ENCODE measurements at places on chromosomes 13 and 19.

DNA sequence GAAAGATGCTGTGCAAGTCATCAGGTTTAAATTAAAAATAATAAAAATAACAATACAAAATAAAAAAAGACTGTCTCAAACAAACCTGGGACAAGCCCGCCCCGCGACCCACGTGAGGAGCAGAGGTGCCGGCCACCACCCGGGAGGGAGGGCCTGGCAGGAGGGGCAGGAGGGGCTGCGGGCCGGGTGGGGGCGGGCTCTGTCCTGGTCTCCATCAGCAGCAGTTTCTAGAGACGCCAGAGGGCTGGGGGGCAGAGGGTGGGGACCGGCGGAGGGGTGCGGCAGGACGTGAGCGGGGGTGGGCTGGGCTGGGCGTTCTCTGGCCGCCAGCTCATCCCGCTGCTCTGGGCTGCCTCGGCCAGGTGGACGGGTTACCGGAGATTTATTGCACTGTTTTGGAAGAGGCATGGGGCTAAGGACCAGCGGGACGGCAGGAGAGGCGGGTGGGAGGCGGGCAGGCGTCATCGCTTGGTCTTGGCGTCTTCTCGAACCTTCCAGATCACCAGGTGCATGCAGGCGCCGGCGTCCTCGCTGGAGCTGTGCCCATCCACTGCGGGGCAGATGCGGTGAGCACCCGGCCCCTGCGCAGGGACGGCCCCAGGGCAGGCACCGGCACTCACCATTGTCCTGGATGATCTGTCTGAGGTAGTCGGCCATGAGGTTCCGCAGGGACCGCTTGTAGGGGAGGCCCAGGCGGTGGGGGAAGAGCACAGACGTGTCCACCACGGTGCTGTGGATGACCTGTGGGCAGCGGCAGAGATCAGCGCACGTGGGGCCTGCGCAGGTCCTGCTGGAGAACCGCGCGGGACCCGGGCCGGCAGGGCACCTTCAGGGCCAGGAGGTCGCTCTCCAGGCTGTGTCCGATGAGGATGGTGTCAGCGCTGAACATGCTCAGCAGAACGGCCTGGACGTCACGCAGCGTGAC is 3.8 kb upstream of the ATP8B3 start:
- no peak for DNase-seq

GRCh38 chr13:110257408-110257807 is 49.5 kb downstream of the COL4A1 start:
- DNase-seq, result no peak

DNA sequence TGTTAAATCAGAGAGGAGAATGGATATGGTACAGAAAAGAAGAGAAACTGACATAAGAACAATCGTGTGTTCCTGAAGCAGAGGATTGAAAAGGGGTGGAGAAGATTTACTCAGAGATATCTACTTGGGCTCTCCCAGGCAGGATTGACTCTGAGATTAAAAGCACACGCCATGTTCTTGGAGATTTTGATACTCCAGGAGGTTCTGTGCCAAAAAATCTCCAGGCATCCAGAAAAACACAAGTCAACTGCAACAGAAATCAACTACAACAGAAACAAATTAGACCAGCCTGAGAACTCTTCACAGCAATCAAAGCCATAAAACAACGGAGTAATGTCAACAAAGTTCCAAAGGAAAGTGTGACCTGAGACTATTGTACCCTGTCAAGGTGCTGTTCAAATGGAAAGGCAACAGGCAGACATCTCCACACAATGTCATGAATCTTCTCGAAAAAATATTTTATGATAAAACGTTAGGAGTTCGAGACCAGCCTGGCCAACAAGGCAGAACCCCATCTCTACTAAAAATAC is 104.2 kb downstream of the UBL3 start:
- DNase-seq, result no peak

GRCh38 chr13:89307278-89307677 is 1636.1 kb downstream of the SLITRK5 start:
- DNase-seq, result no peak

DNA sequence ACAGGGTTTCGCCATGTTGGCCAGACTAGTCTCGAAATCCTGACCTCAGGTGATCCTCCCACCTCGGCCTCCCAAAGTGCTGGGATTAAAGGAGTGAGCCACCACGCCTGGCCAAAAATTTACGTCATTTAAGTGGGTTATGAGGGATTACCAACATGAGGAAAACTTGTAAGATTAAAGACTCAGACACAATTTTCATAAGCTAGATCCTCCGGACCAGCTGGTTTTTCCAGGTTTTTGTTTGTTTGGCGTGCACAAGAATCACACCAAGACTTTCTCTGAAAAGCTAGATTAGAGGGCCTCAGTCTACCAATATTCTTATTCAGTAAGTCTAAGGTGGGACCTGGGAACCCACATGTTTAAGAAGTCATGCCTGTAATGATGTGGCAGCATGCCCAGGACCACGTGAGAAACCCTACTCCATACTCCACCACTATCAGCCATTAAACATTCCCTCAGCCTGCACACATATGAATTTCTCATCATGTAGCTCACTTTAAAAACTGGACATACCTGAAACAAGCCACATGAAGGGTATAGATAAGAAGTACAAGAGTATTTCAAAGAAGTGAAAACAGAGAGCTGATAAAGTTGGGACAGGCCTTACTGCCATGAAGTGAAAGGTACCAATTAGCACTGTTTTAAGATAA is 25.7 kb downstream of the DIAPH3 start:
- no peak for DNase-seq

DNA sequence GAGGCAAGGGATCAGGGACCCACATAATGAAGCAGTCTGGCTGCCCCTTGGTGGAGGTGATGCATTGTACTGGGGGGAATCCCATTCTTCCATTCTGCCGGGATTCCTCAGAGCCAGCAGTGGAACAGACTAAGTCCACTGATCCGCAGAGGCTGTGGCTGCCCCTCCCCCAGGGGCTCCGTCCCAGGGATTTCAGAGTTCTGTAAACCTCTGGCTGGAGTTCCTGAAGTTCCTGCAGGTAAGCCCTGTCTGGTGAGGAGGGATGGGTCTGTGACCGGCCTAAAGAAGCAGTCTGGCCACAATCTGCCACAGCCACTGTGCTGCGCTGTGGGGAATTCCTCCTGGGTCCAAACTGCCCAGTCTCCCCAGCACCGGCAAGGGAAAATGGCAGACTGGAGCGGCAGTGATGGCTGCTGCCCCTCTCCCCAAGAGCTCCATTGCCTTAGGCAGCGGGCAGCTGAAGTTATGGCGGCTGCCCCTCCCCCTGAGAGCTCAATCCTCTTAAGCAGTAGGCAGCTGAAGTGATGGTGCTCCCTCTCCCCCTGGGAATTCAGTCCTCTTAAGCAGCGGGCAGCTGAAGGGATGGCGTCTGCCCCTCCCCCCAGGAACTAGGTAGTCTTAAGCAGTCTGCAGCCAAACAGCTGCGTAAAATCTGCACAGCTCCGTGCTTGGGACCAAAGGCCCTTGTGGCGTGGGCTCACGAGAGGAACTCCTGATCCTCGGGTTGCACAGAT is 155.7 kb downstream of the PCDH17 start:
- peak; percentile 74 for DNase-seq

DNA sequence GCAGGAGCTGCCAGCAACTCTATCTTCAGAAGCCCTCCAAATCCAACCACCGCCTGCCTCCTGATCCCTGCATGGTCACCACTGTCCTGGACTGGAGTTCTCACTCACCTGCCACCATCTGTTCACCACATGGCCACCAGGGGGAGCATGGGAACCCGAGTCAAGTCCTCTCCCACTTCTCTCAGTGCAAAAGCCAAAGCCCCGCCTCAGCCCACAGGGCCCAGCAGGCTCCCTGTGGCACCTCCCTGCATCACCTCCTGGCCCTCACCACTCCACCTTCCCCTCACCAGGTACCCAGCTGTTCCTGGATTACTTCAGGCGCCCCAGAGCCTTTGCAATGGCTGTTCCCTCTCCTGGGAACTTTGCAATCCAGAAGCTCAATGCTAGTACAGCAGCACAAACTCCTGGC is 5.3 kb downstream of the DHPS start:
- DNase-seq, result peak; percentile 86

- DNase-seq, result no peak
Measured at GRCh38 chr13:98022210-98022609, 68.7 kb downstream of the IPO5 start.

- DNase-seq, result no peak
Measured at GRCh38 chr19:17418710-17419109, 1.1 kb upstream of the MVB12A start.

Measured in neural progenitor cell (in vitro differentiated cells).